ENCODE measurements at places on chromosomes 7 and 10.
A peak's percentile ranks its signal among the peaks of the same experiment; 100 is the strongest.

- DNase-seq, result no peak
Measured at GRCh38 chr7:52436278-52436677, 599.2 kb upstream of the POM121L12 start.

- no peak for DNase-seq
Measured at GRCh38 chr7:136807598-136807997, 60.9 kb upstream of the CHRM2 start.

DNA sequence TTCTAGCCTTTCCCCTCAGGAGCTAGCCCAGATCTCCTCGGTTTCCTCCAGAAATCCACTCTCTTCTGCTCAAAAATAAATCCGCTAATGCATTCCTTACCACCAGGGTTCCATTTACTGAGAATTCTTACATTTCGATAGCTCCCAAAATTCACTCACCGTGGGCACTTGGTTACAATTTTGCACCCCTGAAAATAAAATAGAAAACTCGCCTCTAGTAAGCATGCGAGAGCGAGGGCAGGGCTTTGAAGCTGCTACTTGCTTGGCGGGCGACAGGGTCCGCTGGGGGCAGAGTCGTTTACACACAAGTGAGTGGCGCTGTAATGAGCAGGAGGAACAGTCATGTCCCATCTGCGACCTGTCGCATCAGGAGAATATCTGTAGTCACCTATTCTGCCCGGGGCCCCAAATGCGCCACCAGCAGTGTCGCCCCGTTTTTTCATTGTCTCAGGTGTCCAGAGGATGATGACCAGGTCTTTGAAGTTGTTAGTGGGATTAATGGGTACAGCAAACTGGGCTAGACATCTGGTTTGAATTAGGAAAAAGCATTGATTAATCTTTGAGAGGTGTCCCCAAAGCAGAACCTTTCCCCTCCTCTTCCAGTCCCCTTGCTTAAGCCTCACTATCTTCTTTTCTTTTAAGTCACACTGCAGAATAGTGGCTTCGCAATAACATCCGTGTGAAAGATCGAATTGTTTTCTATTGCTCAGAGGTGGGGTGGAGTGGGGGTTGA is 1.2 kb upstream of the MEOX2 start:
- DNase-seq, result peak; percentile 49

GRCh38 chr7:13327669-13328068 is 640.2 kb downstream of the ARL4A start:
- no peak for DNase-seq

DNA sequence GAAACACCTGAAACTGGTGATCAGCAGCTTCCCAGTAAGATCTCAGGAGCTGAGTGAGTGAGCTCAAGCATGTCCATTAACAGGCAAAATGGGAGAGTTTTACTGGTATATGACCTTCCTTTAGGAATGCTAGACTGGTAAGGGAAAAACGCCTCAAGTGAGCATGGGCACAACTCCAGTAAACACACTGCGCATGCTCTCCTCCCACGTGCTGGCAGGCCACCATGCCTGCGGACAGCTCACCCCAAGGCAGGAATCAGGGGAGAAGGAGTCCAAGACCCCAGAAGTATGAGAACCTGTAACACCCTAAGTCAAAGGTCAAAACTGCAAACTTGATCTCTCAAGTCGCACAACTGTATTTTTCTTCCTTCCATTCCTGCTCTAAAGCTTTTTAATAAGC is 128.3 kb downstream of the CD36 start:
- no peak for DNase-seq

Measured in hematopoietic multipotent progenitor cell treated with erythropoietin and hydrocortisone succinate and interleukin-3 and kit ligand, for 4 days (in vitro differentiated cells).